Stimulated activated CD8-positive, alpha-beta memory T cell treated with anti-CD3 and anti-CD28 coated beads, Interleukin-2, amount 100 ng/mL, for 1 hour (primary cell): ENCODE measurements at places on chromosomes 7 and 10.

GRCh38 chr10:131786756-131787605, 113.8 kb upstream of the PPP2R2D start:
- DNase-seq = no peak

DNA sequence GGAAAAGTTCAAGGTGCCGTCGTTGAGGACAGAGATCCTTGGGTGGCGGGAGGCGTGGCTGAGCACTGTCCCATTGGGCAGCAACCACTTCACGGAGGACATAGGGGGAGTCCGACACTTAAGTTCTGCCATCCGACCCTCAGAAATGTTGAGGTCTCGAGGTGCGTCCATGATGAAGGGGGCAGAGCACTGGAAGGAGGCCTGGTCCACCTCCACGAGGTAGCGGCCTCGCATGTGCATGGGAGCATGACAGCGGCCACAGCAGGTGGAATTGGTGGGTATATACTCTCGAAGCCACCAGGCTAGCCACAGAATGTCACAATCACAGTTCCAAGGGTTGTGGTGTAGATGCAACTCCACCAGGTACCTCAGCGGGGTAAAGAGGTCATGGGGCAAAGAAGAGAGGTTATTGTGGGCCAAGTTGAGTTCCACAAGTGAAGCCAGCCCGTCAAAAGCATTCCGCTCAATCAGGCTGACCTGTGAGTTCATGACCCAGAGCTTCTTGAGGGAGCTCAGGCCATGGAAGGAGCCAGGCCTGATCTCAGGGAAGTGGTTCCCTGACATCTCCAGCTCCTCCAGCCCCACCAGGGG, 1.7 kb downstream of the LRRC4 start:
- no peak for DNase-seq

DNA sequence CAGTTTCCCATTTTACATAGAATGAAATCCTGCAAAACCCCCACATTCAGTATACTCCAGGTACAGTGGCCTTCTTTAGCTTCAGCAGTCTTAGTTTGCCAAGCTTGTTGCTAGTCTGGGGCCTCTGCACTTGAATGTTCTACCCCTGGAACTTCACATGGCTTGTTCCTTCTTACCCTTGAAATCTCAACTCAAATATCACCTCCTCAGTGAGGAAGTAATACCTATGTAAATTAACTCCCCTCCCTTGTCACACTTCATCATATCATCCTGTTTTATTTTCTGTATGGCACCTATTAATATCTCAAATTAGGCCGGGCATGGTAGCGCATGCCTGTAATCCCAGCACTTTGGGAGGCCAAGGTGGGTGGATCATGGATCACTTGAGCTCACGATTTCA, 163.8 kb upstream of the KAT6B start:
- DNase-seq = no peak

DNA sequence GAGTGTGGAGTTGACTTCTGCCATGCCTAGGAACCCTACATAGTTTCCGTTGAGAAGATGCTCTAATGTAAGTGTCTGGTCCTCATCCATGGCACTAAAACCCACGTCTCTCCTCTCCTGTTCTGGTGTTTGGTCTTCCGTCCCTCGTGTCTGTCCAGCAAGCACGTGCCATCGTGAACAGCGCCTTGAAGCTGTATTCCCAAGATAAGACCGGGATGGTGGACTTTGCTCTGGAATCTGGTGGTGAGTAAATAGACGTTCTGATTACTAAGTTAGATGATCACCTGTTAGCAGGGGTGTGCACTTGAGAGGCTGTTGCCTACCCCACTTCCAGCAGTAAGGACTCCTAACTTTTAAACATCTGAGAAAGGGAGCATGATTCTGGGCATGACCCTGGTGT, 15.1 kb upstream of the GET4 start:
- no peak for DNase-seq

DNA sequence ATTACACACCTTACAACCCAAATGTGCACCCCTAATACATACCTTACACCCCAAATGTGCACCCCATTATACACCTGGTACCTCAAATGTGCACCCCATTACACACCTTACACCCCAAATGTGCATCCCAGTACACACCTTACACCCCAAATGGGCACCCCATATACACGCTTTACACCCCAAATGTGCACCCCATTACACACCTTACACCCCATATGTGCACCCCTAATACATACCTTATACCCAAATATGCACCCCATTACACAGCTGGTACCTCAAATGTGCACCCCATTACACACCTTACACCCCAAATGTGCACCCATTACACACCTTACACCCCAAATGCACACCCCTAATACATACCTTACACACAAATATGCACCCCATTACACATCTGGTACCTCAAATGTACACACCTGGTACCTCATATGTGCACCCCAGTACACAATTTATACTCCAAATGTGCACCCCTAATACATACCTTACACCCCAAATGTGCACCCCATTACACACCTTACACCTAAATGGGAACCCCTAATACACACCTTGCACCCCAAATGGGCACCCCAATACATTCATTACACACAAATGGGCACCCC, 106.3 kb downstream of the KLF6 start:
- no peak for DNase-seq

GRCh38 chr7:107353701-107354100, 116.2 kb upstream of the GPR22 start:
- DNase-seq = no peak

DNA sequence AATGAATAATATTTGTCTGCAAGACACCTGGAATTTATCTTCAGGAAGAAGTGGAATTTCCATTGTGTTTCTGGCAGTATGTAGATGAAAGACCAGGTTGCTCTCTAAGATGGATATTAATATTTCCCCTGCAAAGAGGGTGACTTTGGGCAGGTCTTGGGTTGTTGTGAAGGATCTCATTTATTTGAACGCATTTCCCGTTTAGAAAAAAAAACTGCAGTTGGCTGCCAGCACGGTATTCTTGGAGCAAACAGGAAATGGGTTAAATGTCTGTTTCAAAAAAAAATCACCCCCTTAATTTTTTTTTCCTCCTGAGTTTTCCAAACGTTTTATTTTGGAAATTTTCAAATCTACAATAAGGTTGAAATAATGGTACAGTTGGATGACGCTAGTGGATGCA, 11.5 kb downstream of the EIF4H start:
- DNase-seq = no peak

GRCh38 chr10:95423164-95424005, 132.6 kb upstream of the PDLIM1 start:
- DNase-seq = no peak

GRCh38 chr7:151704960-151705635, 171.8 kb downstream of the PRKAG2 start:
- DNase-seq = no peak

GRCh38 chr7:48048113-48048512, 12.8 kb downstream of the C7orf57 start:
- no peak for DNase-seq

- no peak for DNase-seq
Measured at GRCh38 chr10:48493083-48493871, 111.6 kb downstream of the ARHGAP22 start.

DNA sequence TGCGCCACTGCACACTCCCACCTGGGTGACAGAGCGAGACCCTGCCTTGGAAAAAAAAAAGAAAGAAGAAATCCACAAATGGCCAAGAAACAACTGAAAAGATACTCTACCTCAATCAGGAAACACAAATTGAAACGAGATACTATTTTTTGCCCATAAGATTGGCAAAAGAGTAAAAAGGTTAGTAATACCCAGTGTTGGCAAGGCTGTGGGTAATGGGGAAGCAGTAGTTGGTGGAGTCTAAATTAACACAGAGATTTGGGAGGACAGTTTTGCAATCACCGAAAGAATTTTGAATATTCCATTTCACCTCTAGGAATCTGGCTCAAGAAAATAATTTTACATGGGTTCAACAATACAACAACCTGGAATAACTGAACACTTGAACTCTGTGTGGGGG, 19.9 kb downstream of the ABRAXAS2 start:
- DNase-seq = no peak

GRCh38 chr7:108003599-108003935, 606 bp upstream of the LAMB1 start:
- DNase-seq = no peak

DNA sequence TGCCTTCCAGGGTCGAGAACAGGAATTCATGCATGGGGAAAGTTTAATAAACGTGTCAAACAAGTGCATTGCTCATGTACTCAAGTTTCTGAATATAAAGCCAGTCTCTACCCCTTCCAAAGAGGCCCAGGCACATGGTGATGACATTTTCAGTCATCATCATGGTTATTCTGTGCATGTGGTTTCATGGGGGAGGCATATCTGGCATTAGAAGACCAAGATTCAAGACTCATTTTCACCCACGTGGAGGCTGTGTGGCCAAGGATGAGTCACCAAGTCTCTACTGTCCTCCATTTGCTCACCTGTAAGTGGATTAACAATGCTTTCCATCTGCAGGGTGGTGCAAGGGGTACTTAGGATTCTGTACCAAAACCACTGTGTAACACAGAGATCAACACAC, 34.0 kb upstream of the CNPY1 start:
- no peak for DNase-seq

DNA sequence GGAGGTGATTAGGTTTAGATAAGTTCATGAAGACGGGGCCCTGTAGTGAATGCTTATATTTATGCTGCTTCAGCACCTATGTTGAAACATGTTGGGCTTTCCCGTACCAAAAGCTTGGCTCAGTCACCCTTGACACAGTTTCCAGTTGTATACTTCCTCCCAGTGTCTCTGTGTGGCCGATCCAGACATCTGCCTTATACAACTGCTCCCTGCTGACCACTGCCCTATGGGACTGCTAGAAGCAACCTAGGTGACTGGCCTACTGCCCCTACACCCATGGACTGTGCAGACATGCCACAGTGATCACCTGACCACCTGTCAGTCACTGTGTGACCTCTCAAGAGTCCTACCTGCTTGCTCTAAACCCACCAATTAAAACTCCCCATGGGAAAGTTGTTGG, 22.6 kb upstream of the TSPAN13 start:
- no peak for DNase-seq

DNA sequence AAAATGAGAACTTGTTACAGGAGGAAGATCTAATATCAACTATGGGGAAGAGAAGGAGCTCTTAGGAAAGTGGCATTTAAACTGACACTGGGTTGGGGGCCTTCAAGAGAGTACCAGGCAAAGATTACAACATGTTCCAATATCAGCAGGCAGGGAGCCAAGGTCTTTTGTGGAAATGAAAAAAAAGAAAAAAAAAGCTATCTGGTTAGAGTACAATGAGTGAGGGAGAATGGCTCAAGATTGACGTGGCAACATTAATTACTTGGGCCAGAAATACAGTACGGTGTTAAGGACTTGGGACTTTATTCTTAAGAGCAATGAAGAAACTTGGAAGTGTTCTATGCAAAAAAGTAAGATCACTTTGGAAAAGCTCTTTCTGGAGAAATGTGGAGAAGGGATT, 132.3 kb upstream of the CDK1 start:
- DNase-seq = no peak

DNA sequence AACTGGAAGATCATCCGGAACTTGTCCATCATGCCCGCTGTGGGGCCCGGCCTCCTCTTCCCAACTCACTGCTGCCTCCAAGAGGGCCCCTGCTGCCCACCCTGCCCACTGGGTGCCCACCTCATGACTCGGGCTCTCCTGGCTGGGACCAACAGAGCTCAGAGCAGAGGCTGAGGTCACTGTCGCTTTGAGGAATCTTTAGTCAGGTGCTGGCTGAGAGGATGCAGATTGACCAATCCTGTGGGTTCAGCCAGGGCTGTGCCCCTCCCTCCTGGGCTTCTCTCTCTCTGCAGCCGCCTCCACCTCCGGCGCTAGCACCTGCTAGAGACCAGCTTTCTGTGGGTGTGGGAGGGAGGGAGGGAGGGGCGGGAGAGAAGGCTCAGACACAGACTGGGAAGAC, at the start of gene CALHM1:
Gene CALHM1, minus strand, starts transcription at position 181 of the 400 bp plus-strand sequence. Its CDS starts 149 bp downstream, at position 32.
- DNase-seq = no peak
